Nucleus accumbens (tissue), 56 donors: ENCODE measurements at places on chromosomes 16 and 17.

DNA sequence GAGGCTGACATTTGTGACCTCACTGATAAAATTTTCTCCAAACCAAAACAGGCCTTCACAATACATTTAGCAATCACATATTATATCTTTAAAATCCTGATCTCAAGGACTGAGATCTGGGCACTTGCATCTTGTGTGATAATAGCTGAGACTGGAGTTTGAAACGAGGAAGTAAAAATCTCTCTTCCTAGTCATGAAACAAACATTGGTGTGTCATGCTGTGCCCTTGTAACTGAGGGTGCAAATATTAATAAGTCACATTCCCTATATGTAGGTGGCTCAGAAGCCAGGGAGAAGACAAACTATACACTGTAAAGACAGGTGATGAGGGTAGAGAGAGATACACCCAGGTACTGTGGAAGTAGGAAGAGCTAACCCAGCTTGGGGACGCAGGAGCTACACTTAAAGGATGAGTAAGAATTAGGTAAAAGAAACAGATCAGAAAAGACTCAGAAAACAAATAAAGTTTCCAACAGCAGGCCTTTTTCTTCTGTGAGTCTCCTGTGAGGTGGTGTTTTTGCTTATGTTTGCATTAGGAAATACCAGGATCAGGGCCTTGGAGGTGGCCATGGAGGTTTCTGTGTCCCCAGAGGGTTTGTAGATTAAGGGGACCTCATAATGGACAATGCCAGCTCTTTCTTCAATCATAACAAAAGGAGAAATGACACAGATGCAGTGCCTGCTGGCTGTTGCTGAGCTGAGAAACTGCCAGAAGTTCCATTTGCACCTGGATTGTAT, 335.7 kb downstream of the GRIN2A start:
- DNase-seq: no peak

DNA sequence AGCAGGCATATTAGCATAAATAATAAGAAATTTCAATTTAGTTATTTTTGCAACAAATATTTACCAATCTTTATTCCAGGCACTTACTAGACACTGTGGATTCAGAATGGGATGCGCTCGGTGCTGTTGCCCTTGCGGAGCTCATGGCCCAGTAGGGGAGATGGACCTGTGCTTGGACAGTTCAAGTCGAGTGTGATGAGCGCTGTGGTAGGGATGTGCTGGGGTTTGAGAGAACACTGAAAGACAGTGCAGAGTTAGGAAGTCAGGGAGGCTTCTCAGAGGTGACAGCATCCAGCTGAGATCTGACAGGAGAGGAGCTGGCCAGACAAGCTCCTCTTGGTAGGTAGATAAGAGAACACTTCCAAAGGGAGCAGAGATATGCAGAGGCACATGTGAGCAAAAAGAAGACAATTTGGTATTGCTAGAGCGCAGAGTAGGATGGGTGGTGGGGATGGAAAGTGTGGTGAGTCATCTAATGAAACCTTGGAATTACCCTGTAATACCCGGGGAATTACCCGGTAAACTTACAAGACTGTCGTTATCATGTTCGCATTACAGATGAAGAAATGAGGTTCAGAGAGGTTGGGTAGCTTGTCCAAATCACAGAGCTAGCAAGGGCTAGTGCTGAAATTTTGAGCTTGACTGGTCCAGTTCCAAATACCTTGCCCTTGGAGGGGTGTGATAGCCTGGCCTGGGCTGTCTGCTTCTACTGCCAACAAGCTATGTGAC, 298.1 kb upstream of the N4BP1 start:
- DNase-seq: no peak

- DNase-seq: no peak
Measured at GRCh38 chr16:84315422-84315821, 20.7 kb downstream of the WFDC1 start.

GRCh38 chr16:30186782-30187555, 3.6 kb downstream of the CORO1A start:
- DNase-seq: no peak

- no peak for DNase-seq
Measured at GRCh38 chr16:2860826-2861567, 3.0 kb upstream of the PRSS22 start.

GRCh38 chr17:57107498-57108101, 22.6 kb downstream of the AKAP1 start:
- no peak for DNase-seq

DNA sequence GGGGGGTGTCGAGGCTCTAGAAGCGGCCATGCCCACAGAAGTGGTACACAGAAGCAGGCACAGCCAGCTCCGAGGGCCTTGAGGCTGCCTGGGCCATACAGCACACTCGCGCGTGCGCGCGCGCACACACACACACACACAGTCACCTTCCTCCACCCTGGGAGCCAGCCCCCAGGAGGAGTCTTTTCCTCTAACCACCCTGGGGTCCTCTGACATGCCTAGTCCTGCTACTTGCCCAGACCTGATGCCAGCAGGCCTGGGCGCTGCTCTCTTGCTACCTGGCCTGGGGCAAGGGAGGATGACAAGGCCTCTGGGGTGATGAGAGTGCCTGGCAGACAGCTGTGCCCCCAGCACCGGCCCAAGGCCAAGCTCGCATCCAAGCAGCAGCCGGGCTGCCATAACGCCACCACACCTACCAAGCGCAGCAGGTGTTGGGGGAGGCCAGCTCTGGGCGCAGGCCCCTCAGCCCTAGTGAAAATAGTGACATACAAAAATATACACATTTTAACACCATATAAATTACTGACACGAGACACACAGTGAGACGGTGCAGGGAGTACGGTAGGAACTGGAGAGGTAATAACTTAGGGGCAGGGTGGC, 41.1 kb downstream of the TSC2 start:
- DNase-seq: no peak

DNA sequence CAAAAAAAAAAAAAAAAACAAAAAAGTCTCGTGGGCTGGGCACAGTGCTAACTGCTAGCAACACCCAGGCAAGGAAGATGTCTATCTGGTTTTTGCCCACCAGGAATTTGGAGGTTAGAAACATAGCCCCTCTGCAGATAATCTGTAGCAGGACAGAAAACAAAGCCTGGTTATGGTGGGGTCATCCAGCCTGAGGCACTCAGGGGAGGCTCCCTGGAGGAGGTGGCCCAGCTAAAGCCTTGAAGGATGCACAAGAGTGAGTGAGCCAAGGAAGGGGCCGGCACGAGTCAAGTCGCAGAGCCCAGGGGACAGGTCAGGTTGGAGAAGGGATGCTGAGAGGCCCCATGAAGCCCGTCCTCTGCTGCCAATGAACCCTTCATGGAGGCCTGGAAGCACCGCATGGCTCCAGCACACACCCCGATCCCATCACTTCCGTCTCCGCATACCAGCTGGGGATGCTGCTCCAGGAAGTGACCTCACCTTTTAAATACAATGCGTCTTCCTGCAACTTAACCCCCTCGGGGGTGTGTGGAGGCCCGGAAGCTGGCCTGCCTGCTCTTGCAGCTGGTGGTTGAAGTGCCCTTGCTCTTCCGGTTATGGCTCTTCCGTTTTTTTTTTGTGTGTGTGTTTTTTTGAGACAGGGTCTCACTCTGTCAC, 86.5 kb downstream of the ENGASE start:
- no peak for DNase-seq

GRCh38 chr16:83813823-83814658, 6.3 kb downstream of the HSBP1 start:
- no peak for DNase-seq

- no peak for DNase-seq
Measured at GRCh38 chr16:1958715-1959268, 546 bp upstream of the NDUFB10 start.

GRCh38 chr16:23949630-23950290, 114.0 kb downstream of the PRKCB start:
- no peak for DNase-seq

DNA sequence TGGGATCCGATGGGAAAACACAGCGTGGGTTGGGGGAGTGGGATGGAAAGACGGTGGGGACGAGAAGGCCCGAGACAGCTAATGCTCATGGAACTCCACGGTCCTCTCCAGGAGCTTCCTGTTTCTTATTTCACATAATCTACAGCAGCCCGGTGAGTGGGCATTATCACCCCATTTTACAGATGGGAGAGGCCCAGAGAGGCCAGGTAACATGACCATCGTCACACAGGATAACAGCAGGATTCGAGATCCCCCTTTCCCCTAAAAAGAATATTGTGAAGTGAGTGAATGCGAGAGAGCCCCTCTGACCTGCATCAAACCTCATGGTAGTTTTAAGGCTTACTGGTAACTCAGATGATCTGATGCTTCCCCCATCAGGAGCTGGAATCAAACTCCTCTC, 12.0 kb downstream of the CIBAR2 start:
- no peak for DNase-seq

- no peak for DNase-seq
Measured at GRCh38 chr16:57403965-57404817, at the start of gene CCL17. CCL17 (plus strand) TSS chr16:57404767; CDS start chr16:57413933, 9,166 bp downstream.

- no peak for DNase-seq
Measured at GRCh38 chr17:65301184-65301583, 164.0 kb downstream of the RGS9 start.
